ENCODE measurements at places on chromosomes 12 and 14. TPM values are rescaled to one million over a fixed set of nuclear protein-coding genes. Genes with fewer than 3 reads are reported as not detected.

Gene CCDC196
- not detected for polyA plus RNA-seq

Gene BDKRB1
- polyA plus RNA-seq, result not detected

Gene PFDN5
- polyA plus RNA-seq, result 1,956 TPM

Gene GCH1
- polyA plus RNA-seq, result 23.1 TPM

Gene NANOG
- not detected for polyA plus RNA-seq

Gene MIS18BP1
- polyA plus RNA-seq, result 12.6 TPM

Gene KERA
- polyA plus RNA-seq, result not detected

Gene OR4N5
- polyA plus RNA-seq, result not detected

Gene WSCD2
- not detected for polyA plus RNA-seq

Measured in naive thymus-derived CD4-positive, alpha-beta T cell (primary cell).